HFFc6 (cell line): ENCODE measurements at places on chromosomes 16 and 17. TPM values are rescaled to one million over a fixed set of nuclear protein-coding genes. Genes with fewer than 3 reads are reported as not detected.
A peak's percentile ranks its signal among the peaks of the same experiment; 100 is the strongest.

GRCh38 chr17:63550817-63551639 is 751 bp downstream of the DCAF7 start:
- H3K27ac ChIP-seq, result peak overlapping the region; percentile 98
- peaks cover 3% of the 10 kb centered on the region for H3K27me3 ChIP-seq
- peak overlapping the region; percentile 91 for H3K4me3 ChIP-seq
- peaks cover 44% of the 10 kb centered on the region for H3K4me1 ChIP-seq
- peak; percentile 31 for DNase-seq
- H3K36me3 ChIP-seq, result peaks cover 20% of the 10 kb centered on the region; the same call in 1 of the 2 replicates

DNA sequence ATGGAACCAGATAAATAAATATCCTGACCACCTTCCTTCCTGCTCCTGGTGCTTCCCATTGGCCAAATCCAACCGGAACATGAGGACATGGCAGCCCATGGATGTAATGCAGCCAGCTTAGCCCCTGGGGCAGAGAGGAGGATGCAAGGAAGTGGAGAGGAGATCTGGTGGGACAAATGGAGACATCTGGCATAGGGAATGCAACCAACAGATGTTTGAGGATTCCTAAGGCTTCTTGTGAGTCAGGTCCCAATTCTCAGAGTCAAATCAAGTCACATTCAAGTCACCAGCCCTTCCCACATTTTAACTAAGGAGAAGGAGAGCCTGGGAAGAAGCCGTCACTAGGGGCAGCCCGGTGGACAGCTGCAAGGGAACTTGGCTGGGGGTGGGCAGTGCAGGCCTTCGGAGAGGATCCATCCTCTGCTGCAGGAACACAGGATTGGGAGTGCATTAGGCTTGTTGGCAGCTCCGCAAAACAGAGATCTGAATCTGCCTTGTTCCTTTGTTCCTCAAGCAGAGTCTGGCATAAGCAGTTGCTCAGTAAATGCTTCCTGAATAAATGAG is 62.8 kb upstream of the HS3ST2 start:
- H3K4me3 ChIP-seq, result no peak overlapping the region
- no peaks in the 10 kb centered on the region for H3K36me3 ChIP-seq
- H3K27me3 ChIP-seq, result peaks cover 4% of the 10 kb centered on the region; the same call in 1 of the 2 replicates
- no peak overlapping the region for H3K27ac ChIP-seq
- no peak for DNase-seq
- H3K4me1 ChIP-seq, result no peaks in the 10 kb centered on the region

MYH11 gene
- total RNA-seq, result not detected in 3 replicates

CES1 gene
- total RNA-seq, result not detected in 3 replicates

WNT3 gene
- 2.0 to 3.4 TPM (median 3.0 TPM) in 3 replicates for total RNA-seq
